ENCODE measurements at places on chromosomes 5 and 9.

GRCh38 chr5:136729901-136730355 lies 364.6 kb upstream of the TRPC7 start:
- DNase-seq, result no peak

DNA sequence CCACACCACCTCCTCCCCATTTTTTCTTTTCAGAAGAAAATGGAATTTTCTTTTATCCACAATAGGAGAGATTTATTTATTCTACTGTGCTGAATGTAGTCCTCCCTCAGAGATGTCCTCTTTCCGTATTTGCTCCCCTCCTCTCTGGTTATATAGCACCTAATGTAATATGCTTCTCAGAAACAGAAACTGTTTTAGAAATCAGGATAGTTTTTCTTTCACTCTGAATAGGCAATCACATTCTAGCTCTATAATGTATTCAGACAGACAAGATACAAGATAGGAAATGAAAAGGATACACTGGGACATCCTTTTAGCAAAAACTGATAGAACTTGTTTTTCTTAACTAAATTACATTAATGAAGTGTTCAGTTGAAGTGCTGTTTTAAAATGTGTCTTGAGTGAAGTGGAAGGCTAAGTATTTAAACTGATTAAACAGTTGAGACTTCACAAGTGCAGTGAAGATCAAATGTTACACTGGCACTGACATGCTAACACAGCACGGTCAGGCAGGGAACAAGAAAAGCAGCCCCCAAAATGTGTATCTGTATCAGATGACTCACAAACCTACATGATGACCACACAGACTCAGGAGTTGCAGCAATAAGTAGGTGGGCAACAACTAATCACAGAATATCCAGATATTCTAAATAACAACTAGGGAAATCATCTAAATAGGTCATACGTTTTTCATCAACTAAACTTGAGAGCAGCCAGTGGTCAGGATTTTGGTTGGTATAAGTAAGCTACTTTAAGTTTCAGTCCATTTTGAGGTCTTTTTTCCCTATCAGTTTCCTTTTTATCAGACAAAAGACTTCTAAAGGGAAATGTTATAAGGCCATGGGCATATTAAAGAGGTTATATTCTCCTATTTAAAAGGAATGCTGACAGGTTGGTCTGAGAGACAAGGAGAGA lies 260.4 kb downstream of the MLLT3 start:
- no peak for DNase-seq

DNA sequence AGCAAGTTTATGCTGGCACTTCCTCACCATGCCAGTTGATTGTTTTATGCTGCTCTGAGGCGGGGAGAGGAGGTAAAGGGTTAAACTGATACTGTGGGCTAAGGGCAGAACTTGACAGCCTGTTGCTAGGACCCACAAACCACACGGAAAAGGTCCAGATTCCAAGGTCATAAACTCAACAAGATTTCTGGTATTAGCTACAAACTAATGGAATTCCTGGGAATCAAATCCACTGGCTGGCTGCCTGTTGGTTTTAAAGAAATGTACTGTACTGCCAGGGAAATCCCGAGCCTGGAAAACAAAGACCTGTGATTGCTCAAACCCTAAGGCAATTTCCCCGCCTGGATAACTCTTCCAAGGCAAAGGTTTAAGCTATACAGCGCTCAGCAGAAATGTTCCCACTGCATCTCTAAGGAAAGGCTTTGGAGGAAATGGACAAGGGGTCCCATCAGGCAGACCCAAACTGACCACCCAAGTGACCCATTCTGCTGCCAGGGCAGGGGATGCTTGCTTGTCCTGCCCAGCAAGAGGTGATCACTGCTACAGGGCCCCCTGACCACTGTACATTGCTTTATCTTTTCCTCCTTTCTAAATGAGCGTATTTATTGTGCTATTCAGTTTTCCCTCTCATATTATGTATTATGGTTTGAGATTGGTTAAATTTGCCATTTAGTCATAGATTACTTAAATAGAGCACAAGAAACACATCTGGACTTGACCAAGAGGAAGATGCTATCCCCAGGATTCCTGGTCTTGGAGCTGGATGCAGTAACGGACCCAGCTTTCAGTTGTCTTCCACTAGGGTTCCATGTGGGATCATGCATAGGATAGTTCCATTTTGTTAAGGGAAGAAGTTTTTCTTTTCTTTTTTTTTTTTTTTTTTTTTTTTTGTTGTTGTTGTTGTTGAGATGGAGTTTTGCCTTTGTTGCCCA lies 124.3 kb downstream of the SUSD1 start:
- no peak for DNase-seq

DNA sequence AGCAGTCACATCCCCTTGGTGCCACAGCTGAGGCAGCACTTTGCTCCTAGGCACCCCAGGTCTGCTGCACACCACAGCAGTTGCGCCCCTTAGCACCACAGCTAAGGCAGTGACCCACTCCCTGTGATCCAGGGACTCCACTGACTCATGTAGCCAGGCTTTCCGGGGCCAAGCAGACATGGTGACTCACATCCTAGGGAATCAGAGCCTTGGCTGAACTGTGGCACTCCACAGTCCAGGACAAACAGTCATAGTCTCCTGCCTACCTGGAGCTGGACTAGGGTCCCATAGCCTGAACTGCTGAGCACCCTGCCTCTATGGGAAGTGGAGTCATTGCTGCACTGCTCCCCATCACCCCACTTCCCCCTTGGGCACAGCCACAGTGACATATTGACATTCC lies 338.7 kb downstream of the NPR3 start:
- no peak for DNase-seq

- DNase-seq, result no peak
Measured at GRCh38 chr9:13809401-13809800, 504.5 kb downstream of the NFIB start.

- DNase-seq, result no peak
Measured at GRCh38 chr5:122358372-122358979, 46.4 kb downstream of the SNCAIP start.

DNA sequence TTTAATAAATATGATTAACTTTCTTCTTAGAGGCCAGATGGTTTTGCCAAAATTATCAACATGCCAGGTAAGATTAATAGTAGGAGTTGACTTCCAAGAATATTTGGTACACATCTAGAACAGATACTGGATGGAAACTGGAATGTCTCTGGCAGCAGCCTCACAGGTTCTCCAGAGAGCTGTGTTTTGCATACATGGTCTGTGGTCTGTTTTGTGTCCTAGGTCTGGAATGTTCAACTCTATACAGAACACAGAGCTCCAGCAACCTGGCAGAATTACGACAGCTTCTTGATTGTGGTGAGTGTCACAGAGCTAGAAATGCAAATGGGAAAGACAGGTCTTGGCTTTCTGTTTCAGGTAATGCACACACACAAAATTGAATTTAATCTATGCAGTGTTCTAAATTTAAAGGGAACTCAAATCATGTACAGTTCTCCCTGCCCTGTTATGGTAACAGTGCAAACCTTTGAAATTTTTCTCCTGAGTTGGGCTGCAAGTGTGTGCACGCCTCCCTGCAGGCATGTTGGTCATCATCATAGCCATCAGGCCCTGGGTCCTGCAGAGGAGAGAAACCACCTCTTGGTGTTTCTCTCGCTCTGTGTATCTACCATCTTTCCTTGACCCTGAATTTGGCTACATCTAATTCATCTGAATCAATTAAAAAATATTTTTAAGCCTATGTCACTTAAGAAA lies 58.3 kb downstream of the PIK3R1 start:
- DNase-seq, result no peak

- no peak for DNase-seq
Measured at GRCh38 chr5:82164176-82164976, 113.8 kb downstream of the RPS23 start.

DNA sequence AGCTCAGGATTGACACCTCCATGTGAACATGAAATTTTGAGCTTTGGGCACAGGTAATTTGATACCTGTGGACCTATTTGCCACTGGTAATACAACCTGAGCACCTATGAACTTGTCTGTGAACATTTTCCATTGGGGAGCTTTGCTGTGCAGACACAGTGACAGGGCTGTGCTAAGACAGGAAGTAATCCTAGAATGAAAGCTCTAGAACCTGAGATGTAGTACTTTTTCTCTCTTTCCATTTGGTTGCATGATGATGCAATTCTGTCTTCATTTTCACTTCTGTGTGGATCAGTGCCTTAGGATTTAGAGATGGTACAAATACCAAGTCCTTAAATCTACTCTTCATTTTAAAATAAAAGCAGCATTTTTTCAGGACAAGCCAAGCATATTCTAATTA lies 216.9 kb downstream of the NR3C1 start:
- no peak for DNase-seq

DNA sequence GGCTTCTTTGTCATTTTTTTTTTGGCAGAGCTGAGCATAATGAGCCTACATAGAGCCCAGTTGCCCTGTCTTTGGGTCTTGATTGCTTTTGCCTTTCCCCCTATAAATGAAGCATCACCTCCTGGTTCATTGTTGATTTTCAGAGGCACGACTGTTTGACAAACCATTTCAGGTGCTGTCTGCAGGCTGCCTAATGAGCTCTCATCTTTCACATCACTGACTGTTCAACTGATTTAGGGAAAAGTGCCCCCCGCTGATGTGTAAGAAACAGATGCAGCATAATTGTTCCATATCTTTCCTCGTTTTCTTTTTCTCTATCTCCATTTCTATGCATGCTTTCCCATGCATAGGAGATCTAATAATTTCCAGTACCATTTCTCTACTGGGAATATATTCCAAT lies 338.6 kb downstream of the TMEM38B start:
- no peak for DNase-seq

DNA sequence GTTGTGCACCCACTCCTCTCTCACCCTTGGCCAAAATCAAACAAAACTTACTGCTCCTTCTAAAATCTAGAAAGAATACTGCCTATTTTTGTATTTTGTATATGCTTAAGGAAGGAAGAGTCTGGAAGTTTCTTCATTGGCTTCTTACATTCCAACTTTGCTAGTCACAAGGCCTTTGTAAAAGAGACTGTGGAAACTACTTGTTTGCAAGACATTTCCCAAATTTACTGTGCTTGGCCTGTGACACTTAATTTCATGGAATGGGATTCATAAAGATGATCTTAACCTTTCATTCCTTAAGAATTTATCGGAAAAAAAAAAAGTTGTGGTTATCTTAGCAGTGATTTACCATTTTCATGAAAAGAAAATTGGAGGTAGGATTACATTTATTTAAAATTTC lies 208.9 kb downstream of the VPS13A start:
- no peak for DNase-seq

DNA sequence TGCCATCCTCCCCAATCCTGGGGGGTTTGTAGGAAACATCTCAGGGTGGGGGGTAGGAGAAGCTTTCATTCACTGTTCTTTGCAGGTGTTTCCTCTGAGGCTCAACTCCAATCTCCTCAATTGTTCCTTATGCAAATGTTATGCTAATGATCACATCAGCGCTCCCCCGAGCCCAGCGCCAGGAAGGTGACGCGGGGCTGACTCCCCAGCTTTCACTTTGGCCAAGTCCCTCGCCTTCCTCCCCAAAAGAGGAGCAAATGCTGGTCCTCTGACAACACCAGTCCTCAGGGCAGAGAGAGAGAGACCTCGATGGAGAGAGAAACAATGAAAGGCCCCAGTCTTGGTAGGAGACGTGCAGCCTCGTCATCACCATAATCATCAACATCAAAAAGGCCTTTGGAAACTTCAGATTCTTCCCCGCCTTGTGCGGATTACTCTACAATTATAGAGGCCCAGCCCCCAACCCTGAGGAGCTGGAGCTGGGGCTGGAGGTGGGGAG lies 39.1 kb downstream of the PCDH1 start:
- DNase-seq, result no peak

- no peak for DNase-seq
Measured at GRCh38 chr9:33125871-33126823, 41.0 kb downstream of the B4GALT1 start.

DNA sequence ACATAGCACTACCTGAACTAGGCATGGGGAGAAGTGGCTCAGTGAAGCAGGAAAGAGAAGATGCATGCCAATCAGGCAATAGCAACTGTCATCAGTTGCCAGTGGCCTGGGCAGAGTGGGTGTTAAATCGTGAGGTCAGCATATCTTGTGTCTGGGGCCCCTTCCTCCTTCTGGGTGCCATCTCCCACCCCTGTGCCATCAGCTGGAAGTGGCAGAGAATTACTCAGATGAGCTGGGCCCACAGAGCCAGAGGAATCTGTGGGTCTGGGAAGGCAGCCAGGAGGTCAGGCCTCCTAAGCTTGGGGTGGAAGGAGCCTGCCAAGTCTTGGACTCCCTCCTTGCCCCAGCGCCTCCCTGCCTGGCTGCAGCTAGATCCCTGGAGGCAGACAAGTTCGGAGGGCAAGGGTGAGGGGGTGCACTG lies 66.5 kb downstream of the GALNT12 start:
- DNase-seq, result no peak

DNA sequence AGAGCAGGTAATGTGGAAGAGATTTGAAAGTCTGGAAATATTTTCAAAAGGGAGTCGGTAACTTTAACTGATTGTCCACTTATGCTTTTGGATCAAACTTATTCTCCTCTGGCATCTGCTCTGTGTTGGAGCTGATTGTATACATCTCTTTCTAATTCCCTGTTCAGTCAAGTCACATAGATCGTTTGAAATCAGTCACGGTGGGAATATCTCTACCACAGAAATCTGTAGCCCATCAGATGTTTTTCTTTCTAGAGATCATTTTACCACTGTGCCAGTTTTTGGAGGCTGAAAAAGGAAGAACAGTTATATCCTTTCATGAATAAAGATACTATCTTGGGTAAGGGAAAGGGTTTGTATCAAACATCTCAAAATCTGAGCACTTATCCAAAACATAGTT lies 1853.3 kb downstream of the EFNA5 start:
- no peak for DNase-seq

- DNase-seq, result no peak
Measured at GRCh38 chr9:99399474-99399873, 177.4 kb downstream of the SEC61B start.

GRCh38 chr5:128667751-128668150 lies 129.7 kb upstream of the FBN2 start:
- DNase-seq, result no peak

DNA sequence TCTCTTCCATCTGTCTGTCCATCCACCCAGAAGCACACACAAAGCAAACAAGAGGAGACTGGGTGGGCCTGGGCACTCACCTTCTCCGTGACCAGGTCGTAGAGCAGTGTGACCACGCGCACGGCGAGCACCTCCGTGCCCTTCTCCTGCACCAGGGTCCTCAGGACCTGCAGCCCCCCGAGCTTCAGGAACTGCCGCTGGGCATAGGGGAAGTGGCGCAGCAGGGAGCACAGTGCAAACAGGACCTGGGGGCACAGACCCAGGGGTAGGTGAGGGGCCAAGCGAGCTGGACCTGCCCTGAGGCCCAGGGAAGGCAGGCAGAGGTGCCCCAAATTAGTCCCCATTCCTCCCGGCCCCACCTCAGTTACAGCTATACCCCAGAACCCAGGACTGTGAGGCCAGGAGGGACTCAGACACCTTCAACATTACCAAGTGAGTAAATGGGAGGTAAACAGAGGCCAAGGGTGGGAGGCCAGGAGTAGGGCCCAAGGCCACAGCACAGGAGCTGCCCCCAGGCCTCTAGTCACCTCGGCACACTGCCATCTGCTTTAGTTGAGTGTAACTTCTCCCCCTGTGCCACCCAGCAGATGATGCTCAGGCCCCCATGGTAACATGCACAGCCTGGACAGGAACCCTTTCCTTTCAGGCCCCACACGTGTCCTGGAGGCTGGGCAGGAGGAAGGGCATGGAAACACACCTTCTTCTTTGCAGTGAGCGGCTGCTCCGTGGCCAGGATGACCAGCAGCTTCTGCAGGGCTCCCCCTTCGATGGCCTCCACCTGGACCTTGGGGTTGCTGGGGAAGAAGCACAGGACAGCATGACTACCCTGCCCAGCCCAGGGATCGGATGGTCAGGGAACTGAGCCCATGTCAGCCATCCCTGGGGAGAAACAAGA lies 76.2 kb upstream of the LRRTM2 start:
- DNase-seq, result no peak

- no peak for DNase-seq
Measured at GRCh38 chr5:159550951-159551350, 220.7 kb upstream of the IL12B start.

GRCh38 chr5:67297376-67297775 lies 100.8 kb upstream of the CD180 start:
- no peak for DNase-seq

Data from CD4-positive, alpha-beta T cell treated with Interleukin-1 beta for 1 hour (primary cell).